ENCODE measurements at places on chromosomes 3 and 15. TPM values are rescaled to one million over a fixed set of nuclear protein-coding genes. Genes with fewer than 3 reads are reported as not detected.

POPDC2 gene
- 2.2 TPM for polyA plus RNA-seq

C3orf20 gene
- polyA plus RNA-seq = not detected

RARB gene
- 0.21 TPM for polyA plus RNA-seq

IMPG2 gene
- 0.05 TPM for polyA plus RNA-seq

P2RY14 gene
- 4.8 TPM for polyA plus RNA-seq

SCN11A gene
- polyA plus RNA-seq = not detected

SMCO1 gene
- polyA plus RNA-seq = not detected

PIK3R4 gene
- 17.0 TPM for polyA plus RNA-seq

TMEM207 gene
- not detected for polyA plus RNA-seq
